Stomach (tissue), 19 donors: ENCODE measurements at places on chromosomes 5 and 9. TPM values are rescaled to one million over a fixed set of nuclear protein-coding genes. Genes with fewer than 3 reads are reported as not detected.

Gene CDH12
- not detected for total RNA-seq

Gene GFPT2
- 24.4 TPM for total RNA-seq

DNA sequence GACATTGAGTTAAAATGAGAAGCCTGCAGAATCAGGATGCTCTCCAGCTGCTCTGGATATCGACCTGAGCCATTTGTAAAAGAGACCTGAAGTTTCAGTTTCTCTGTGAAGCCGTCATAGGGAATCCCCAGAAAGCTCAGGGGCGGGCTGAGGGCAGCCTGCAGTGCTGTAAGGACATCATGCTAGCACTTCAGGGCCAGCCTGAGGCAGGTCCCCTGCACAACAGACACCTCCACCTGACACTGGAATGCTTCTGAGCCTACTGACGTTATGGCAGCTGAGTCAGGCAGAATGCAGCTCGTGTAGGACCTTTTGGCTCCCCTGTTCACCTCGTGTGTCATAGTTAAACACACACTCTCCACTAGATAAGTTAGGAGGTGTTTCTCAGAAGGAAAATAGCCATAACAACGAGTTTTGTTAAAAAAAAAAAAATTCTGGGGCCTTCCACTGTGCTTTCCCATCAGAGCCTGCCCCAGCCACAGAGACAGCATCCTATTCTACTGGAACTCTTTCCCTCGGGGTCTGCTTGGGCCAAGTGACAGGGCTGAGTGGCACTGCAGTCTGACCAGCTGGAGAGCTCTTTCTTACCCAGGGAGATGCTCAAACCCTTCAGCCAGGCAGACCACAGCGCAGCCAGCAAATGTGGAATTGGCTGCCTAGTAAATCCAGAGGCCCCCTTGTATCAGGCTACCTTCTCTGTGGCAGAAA, 354.9 kb downstream of the DIRAS2 start:
- H3K36me3 ChIP-seq, result no peaks in the 10 kb centered on the region
- H3K27me3 ChIP-seq, result no peaks in the 10 kb centered on the region
- no peak overlapping the region for H3K27ac ChIP-seq
- no peaks in the 10 kb centered on the region for H3K4me1 ChIP-seq
- DNase-seq, result no peak

- no peaks in the 10 kb centered on the region for H3K27me3 ChIP-seq
- peaks cover under 1% of the 10 kb centered on the region for H3K36me3 ChIP-seq
- H3K4me3 ChIP-seq, result no peak overlapping the region
- DNase-seq, result no peak
Measured at GRCh38 chr9:5441043-5441442, 3.3 kb upstream of the PLGRKT start.

- no peak for DNase-seq
- no peak overlapping the region for H3K27ac ChIP-seq
- no peak overlapping the region for H3K4me3 ChIP-seq
- H3K4me1 ChIP-seq, result peaks cover 66% of the 10 kb centered on the region
Measured at GRCh38 chr9:136029556-136029955, 65.5 kb downstream of the NACC2 start.

GRCh38 chr9:18585996-18586395, 112.0 kb downstream of the ADAMTSL1 start:
- no peak overlapping the region for H3K4me3 ChIP-seq
- no peaks in the 10 kb centered on the region for H3K4me1 ChIP-seq
- H3K27ac ChIP-seq, result no peak overlapping the region
- DNase-seq, result no peak
- H3K36me3 ChIP-seq, result no peaks in the 10 kb centered on the region
- H3K27me3 ChIP-seq, result no peaks in the 10 kb centered on the region

DNA sequence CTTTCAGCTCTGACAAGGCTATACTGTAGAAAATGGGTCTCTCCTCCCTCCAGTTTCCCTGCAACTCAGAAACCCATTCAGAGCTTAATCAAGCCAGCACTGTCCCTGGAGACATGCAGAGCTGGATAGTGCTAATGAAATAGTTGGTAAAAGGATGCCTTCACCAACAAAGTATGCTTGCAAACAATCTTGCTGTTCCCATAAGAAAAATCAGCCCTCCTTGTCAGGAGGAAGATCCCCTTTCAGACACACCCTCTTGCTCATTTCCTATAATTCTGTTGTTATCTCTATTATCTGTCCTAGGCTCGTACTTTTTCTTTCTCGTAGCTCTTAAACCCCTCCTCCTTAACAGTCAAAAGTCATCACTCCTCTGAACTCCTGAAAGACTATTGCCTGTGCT, 9.9 kb upstream of the OSMR start:
- H3K27me3 ChIP-seq, result no peaks in the 10 kb centered on the region
- no peaks in the 10 kb centered on the region for H3K36me3 ChIP-seq
- H3K4me1 ChIP-seq, result peaks cover 5% of the 10 kb centered on the region
- H3K4me3 ChIP-seq, result no peak overlapping the region

GRCh38 chr9:115296831-115297565, 179.0 kb upstream of the TNC start:
- no peak overlapping the region for H3K27ac ChIP-seq
- DNase-seq, result no peak
- peaks cover 13% of the 10 kb centered on the region for H3K4me1 ChIP-seq
- no peak overlapping the region for H3K4me3 ChIP-seq
